AG04450 (cell line): ENCODE measurements at places on chromosomes 7 and 10.

DNA sequence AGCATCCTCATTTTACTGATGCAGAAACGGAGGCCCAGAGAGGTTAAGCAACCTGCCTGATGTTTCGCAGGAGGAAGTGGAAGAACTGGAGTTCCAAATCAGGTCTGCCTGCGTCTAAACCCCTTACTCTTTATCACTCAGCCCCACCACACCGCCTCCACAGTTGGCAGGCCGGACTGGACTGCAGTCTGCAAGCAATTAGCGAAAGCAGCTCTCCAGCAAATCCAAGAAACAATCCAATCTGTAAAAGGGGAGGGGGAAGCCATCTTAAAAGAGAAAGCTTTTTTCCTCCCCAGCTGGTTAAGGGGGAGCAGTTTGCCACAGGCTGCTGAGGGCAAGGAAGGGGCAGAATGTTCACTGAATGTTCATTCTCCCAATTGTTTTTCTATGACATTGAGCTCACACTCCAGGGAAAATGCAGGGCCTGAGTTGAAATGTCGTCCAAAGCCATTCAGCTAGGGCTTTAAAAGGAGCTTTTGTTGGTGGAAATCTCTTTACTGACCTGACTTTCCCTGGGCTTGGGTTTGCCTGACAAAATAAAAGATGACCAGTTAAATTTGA is 350.1 kb downstream of the RNLS start:
- DNase-seq: no peak

GRCh38 chr10:344582-345200 is 209.4 kb downstream of the ZMYND11 start:
- DNase-seq: no peak

- DNase-seq: no peak
These were observed 1171.7 kb upstream of the LRRTM3 start for GRCh38 chr10:65754112-65754511.

GRCh38 chr7:2299131-2299829 is 15.0 kb downstream of the SNX8 start:
- DNase-seq: no peak

- no peak for DNase-seq
These were observed 23.2 kb downstream of the SLK start for GRCh38 chr10:103990121-103990520.

DNA sequence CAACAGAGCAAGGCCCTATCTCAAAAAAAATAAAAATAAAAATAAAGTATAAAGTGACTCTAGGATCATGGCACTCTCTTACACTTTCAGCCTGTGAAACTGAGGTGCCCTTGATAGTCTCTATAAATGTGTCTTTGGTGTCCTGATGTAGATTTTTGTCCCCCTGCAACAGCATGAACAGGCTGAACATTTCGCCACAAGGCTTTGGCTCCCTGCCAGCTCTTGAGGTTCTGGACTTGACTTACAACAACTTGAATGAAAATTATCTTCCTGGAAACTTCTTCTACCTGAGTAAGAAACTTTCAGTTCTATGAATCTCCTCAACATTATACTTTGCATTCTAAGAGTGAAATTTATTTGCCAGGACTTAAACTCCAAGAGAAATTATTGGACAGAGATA is 48.1 kb upstream of the BMS1 start:
- DNase-seq: no peak

- no peak for DNase-seq
These were observed 33.9 kb upstream of the PROSER2 start for GRCh38 chr10:11789306-11789705.

GRCh38 chr7:157139111-157139809 is 534 bp downstream of the UBE3C start:
- no peak for DNase-seq

GRCh38 chr10:15344876-15345285 is 26.2 kb downstream of the FAM171A1 start:
- no peak for DNase-seq

- no peak for DNase-seq
These were observed 19.6 kb downstream of the GRID1 start for GRCh38 chr10:86346799-86347665.

GRCh38 chr10:47450442-47450841 is 33.5 kb downstream of the ANXA8 start:
- no peak for DNase-seq

DNA sequence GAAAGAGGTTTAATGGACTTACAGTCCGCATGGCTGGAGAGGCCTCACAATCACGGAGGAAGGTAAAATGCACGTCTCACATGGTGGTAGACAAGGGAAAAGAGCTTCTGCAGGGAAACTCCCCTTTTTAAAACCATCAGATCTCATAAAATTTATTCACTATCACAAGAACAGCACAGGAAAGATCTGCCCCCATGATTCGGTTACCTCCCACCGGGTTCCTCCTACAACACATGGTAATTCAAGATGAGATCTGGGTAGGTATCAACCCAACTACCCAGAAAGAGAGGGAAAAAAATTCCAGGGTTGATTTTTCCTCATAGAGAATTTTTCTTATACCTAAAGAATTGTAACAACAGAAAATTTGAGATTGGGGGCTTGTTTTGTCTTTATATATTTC is 13.9 kb downstream of the RAPGEF5 start:
- DNase-seq: no peak

DNA sequence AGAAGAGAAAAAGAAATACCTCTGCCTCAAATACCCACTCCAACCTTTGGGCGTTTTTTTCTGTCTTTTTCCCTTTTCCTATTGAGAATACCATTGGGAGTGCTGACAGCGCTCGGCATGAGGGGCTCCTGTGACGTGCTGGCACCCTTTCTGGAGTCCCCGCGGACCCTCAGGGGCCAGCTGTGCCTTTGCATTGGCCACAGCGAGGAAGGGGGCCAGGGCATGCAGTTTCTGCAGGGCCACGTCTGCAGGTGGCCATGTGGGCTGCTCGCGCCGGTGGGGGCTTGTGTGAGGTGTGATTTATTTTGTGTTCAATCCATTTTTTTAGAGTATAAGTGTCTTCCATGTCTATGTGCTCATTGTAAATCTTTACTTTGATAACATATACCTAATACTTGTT is 57.4 kb downstream of the INPP5A start:
- DNase-seq: no peak

- DNase-seq: no peak
These were observed 45.5 kb upstream of the GATA3 start for GRCh38 chr10:8009031-8009430.

DNA sequence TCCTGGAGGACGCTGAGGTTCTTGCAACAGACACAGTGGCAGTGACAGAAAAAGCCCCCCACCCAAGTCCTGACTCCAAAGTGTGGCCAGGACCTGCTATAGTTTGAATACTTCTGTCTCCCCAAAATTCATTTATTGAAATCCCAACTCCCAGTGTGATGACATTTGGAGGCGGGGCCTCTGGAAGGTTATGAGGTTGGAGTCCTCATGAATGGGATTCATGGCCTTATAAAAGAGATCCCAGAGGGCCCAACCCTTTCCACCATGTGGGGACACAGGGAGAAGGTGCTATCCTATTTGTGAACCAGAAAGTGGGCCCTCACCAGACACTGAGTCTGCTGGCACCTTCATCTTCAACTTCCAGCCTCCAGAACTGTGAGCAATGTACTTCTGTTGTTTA is 18.3 kb downstream of the ANXA11 start:
- no peak for DNase-seq

DNA sequence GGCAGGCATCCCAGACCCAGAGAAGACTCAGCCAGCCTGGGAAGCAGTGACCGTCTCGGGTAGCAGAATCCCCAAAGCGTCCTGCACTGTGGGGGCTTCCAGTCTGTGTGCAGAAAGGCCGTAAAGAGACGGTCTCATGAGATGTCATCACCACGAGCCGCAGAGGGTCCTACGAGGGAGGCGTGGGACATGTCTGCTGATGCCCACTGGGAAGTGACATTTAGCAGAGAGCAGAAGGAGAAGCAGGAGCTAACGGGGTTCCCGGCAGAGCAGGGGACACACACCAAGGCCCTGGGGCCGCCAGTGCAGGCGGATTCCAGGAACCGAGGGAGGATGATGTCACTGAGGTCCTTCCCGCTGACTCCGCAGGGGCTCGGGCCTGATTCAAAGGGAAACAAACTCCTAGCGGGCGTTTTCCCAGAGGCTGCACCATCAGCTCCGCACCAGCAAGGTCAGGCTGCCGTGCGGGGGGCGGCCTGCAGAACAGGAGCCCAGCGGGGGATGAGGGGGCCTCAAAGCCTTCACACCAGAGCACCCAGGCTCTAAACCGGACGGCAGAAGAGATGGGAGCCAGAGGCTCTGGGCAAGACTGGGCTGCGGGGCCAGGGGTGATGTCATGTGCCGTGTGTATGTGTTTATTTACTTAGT is 85.4 kb upstream of the PDGFA start:
- no peak for DNase-seq

- no peak for DNase-seq
These were observed 33.1 kb upstream of the A1CF start for GRCh38 chr10:50918529-50918928.
